ENCODE measurements at places on chromosomes 1 and 21.

- peak; percentile 73 for DNase-seq
These were observed 44.5 kb upstream of the CRNN start for GRCh38 chr1:152458384-152459185.

GRCh38 chr1:172821609-172822274 lies 162.8 kb downstream of the FASLG start:
- DNase-seq = no peak

DNA sequence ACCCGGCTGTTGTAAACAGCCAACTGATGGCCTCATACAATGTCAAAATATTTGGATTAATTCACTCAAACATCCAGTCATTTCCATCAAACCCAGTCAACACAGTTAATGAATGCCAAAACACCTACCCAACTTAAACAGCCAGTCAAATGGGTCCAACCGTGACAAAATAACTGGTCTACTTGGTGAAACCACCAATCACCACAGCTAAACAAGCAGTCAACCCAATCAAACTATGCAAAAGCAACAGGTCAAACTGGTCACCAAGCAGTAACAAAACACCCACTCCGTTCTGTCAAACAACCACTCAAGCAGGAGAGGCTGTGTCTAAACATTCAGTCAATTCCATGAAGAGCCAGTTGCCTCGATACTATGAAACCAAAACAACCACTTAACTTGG lies 119.2 kb downstream of the FOXD2 start:
- DNase-seq = no peak

- no peak for DNase-seq
These were observed 24.0 kb upstream of the DDOST start for GRCh38 chr1:20685099-20685662.

GRCh38 chr1:245558069-245558468 lies 403.3 kb downstream of the KIF26B start:
- no peak for DNase-seq

DNA sequence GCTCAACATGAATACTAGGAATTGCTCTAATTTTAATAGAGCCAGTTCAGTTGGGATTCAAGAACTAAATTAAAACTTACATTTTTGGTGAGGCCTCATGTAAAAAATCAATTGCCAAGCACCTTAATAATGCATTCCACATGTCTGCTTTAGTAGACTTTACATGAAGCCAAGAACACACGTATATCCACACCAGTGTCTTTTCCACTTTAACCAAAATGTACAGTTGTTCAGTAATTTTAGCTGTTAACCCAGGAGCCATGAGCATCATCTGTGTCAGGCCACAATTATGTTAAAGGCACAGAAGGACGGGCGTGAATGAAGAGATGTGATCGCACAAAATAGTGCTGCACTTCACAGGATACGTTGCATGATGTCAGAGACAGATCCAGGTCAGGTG lies 136.7 kb downstream of the TLR5 start:
- no peak for DNase-seq

Measured in stimulated activated CD4-positive, alpha-beta T cell treated with anti-CD3 and anti-CD28 coated beads, Interleukin-4, amount 100 ng/mL, for 4 hours (primary cell).